ENCODE measurements at places on chromosomes 12 and 14. TPM values are rescaled to one million over a fixed set of nuclear protein-coding genes. Genes with fewer than 3 reads are reported as not detected.

- no peak for DNase-seq
Observed at GRCh38 chr12:18436170-18436569, 174.9 kb downstream of the PIK3C2G start.

GRCh38 chr12:90652280-90652679, 302.7 kb downstream of the CCER1 start:
- DNase-seq = no peak

Gene DDX54
- 27.7 TPM for total RNA-seq

Gene KRT83
- not detected for total RNA-seq
